ENCODE measurements at places on chromosomes 5 and 9. TPM values are rescaled to one million over a fixed set of nuclear protein-coding genes. Genes with fewer than 3 reads are reported as not detected.

Gene GRHPR
- total RNA-seq, result 142 TPM

Gene IL9
- total RNA-seq, result not detected

Gene ADGRD2
- total RNA-seq, result not detected

Gene SURF1
- total RNA-seq, result 22.8 TPM

Gene HMGCS1
- total RNA-seq, result 382 TPM

Gene BARX1
- under 0.01 TPM for total RNA-seq

Gene ANKRD33B
- 5.9 TPM for total RNA-seq

Gene FCN2
- total RNA-seq, result not detected

Gene IQGAP2
- 2.2 TPM for total RNA-seq

Gene CARD9
- 0.78 TPM for total RNA-seq

Gene PALM2AKAP2
- 13.3 TPM for total RNA-seq

Gene KIF24
- total RNA-seq, result 3.3 TPM

Gene CDC20B
- not detected for total RNA-seq

Gene TLR4
- 8.8 TPM for total RNA-seq

Gene C5orf58
- not detected for total RNA-seq

Gene LCN9
- total RNA-seq, result not detected

Gene TAS2R1
- total RNA-seq, result not detected

Gene SIT1
- not detected for total RNA-seq

Gene TCF7
- total RNA-seq, result 20.9 TPM

Gene EQTN
- not detected for total RNA-seq

Gene DMGDH
- total RNA-seq, result 0.59 TPM

All from subcutaneous preadipocyte (primary cell).